ENCODE measurements at places on chromosomes 16 and 17.
A peak's percentile ranks its signal among the peaks of the same experiment; 100 is the strongest.

GRCh38 chr16:1019231-1020090 is 37.9 kb downstream of the SOX8 start:
- peak; percentile 82 for DNase-seq

DNA sequence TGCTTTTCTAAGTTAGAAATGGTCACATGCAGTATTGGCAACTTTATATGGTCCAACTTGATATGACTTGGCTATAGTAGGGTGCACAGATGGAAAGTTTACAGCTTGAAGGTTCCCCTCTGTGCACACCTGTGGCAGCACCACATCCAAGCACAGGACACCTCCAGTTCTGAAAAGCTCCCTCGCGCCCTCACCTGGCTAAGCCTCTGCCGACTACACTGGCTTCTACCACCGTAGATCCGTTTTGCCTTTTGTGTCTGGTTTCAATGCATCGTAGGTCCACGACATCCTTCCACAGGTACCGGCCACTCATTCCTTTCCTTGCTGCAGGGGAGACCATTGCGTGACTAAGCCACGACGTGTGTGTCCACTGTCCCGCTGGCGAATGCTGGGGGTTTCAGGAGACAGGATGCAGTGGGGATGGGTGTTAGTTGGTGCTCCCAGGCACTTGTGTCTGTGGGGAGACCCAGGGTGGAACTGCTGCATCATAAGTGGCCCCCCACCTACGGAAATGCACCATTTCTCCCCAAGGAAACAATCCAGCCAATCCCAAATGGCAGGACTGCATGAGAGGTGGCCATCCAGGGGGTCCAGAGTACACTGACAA is 4.9 kb upstream of the RASD1 start:
- peak; percentile 17 for DNase-seq

- DNase-seq: no peak
These were observed 218.8 kb downstream of the SNX29 start for GRCh38 chr16:12195296-12195695.

GRCh38 chr17:7640783-7641182 is 9.9 kb upstream of the ATP1B2 start:
- no peak for DNase-seq

GRCh38 chr16:81604960-81605383 is 160.4 kb downstream of the CMIP start:
- DNase-seq: no peak

- no peak for DNase-seq
These were observed 4.7 kb upstream of the ZNHIT3 start for GRCh38 chr17:36481829-36482228.

DNA sequence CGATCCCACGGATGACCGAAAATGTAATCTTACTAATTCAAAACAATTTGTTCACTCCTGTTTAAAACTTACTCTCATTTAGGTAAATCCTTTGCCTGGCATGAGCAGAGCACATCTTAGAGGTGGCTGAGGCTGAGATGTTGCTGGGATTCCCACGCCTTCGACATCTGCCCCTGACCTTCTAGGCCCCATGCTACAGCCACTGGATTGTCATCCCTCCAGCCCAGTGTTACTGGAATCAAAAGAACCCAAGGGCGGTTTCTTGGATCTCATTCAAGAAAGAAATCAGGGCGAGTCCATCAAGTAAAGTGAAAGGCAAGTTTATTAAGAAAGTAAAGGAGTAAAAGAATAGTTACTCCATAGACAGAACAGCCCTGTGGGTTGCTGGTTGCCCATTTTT is 64.5 kb upstream of the SHISA6 start:
- DNase-seq: no peak

DNA sequence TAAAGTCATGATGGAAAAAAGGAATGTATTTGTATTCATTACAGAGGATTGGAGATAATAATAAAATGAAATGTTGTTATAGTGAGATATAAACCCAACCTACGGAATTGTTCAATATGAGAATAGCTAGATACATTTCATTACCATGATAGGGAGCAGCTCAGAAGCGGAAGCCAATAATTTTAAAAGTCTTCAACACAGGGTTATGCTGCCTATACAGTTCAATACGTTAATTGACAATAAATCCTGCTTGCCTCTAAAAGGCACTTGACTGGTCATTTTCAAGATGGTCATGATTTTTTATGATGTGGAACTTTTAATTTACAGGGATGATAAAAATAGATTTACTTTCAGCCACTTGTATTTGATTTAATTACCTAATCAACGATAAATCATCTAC is 506.8 kb downstream of the TMEM114 start:
- DNase-seq: no peak

- no peak for DNase-seq
These were observed 1.3 kb upstream of the CENPV start for GRCh38 chr17:16354585-16354984.

DNA sequence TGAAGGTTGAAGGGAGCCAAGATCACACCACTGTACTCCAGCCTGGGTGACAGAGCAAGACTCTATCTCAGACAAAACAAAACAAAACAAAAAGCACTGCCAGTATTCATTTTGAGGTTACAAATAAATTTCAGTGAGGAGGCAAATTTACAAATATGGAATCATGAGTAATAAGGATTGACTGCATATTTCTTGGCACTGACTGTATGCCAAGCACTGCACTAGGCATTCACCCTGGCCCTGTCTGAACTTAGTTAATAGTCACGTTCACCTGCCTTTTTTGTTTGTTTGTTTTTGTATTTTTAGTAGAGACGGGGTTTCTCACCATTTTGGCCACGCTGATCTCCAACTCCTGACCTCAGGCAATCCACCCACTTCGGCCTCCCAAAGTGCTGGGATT is 5.1 kb downstream of the LDAF1 start:
- DNase-seq: no peak

- no peak for DNase-seq
These were observed 11.6 kb downstream of the SLC25A10 start for GRCh38 chr17:81723651-81724209.

DNA sequence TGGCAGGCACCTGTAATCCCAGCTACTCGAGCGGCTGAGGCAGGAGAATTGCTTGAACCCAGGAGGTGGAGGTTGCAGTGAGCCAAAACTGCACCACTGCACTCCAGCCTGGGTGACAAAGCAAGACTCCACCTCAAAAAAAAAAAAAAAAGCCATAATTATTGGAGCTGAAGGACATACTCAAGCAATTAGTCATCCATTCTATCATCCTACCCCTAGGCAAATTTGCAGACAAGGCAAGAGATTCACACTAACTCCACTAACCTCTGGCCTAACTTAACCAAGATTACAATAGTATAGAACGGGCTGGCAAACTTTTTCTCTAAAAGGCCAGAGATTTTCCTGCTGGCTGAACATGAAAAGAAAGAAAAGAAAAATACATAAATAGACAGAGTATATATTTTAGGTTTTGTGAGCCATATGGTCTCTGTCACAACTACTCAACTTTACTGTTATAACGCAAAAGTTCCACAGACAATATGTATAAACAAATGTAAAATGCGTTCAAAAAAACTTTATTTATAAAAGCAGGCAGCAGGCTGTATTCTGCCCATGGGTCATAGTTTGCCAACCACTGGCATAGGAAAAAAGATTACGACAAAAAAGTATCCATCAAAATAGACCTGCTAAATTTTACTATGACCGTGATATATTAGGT is 29.7 kb downstream of the BRIP1 start:
- no peak for DNase-seq

GRCh38 chr17:55576996-55577586 is 65.8 kb upstream of the SMIM36 start:
- peak; percentile 79 for DNase-seq

GRCh38 chr17:63196772-63197335 is 230.8 kb downstream of the TANC2 start:
- no peak for DNase-seq

DNA sequence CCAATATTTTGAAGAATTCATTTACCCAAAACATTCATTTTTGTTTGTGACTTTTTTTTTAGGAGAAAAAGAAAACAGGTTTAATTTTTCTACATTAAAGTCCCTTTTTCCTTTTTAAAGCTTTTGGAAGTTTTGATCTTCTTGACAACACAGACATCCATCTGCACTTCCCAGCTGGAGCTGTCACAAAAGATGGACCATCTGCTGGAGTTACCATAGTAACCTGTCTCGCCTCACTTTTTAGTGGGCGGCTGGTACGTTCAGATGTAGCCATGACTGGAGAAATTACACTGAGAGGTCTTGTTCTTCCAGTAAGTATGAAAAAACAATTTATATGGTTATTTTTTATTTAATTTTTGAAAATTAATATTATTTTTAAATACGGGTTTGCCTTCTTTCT is 37.2 kb downstream of the SIAH1 start:
- DNase-seq: no peak

GRCh38 chr16:66976746-66977145 is 11.6 kb upstream of the CES4A start:
- no peak for DNase-seq

GRCh38 chr17:20562587-20562986 is 16.9 kb upstream of the CDRT15L2 start:
- DNase-seq: no peak

DNA sequence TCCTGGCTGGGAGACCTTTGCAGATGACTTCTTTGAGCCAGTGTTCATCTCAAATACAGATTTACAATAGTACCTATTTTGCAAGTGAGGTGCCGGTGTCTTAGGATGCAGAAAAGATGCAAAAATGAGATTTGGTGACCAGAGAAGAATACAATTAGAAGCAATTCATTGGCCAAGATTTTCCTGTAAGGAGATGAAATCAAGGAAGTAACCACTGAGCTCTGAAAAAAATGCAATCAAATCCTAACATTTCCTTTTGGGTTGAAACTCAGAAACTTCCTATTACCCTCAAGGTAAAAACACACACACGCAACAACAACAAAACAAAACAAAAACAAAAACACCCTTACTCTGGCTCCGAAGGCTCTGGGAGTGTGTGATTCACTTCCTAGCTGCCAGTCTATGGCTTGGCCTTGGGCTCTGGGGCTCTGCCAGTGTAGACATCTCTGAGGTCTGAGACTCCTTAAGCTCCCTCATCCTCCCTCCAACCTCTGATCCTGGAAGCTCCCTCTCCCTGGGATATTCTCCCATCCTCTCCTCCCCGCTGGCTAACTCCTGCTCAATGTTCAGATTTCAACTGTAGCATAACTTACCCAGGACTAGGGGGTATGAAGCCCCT is 16.8 kb upstream of the MT4 start:
- no peak for DNase-seq

GRCh38 chr17:34151102-34151501 is 104.0 kb upstream of the CCL2 start:
- no peak for DNase-seq

DNA sequence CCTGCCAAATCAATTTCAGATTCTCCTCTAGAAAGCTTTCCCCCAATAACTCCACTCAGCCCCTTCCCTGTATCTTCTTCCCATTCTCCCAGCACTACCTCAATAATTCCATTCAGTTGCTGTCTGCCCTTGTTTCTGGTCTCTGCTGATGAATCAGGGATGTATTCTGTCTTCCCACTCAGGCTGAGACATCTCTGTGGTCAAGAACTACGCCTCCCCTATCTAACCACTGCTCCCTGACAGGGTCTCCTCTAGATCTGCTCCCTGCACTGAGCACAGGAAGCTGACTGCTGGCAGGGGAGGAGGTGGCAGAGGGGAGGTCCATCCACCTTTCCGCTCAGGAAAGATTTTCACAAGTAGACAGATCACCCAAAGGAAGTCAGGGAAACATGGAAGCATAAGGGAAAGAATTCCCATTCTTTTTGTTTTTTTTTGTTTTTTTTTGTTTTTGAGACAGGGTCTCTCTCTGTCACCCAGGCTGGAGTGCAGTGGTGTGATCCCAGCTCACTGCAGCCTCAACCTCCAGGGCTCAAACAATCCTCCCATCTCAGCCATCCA is 16.9 kb upstream of the SP2 start:
- DNase-seq: no peak

DNA sequence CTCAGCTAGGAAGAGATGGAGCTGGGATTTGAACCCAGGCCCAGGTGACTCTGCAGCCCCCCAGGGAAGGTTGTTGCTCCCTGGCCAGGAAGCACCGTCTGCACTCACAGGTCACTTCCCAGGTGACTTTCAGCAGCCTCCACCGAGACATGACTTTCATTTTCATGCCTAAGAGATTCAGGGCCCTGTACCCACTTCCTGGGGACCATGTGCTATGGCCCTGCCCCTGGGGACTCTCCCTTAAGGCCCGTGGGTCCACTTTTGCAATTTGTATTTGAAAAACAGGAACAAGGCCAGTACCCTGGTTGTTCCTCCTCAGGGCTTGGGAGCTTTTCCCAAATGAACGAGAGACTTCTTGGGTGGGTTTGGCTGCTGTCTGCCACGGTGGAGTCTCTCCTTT is 191.0 kb downstream of the IRF8 start:
- no peak for DNase-seq

DNA sequence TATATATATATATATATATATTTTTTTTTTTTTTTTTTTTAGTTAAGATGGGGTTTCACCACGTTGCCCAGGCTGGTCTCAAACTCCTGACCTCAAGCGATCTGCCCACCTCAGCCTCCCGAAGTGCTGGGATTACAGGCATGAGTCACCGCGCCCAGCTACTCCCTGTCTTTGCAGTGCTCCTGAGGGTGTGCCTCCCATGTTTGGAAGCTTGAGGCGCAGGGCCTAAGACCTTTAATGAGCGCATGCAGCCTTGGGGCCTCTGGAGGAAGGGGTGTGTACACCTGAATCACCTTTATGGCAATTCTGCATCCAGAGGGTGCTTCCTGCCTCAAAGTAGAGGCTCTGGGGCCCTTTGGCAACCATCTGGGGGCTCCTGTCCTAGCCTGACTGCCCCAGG is 219.4 kb upstream of the CIBAR2 start:
- DNase-seq: no peak

DNA sequence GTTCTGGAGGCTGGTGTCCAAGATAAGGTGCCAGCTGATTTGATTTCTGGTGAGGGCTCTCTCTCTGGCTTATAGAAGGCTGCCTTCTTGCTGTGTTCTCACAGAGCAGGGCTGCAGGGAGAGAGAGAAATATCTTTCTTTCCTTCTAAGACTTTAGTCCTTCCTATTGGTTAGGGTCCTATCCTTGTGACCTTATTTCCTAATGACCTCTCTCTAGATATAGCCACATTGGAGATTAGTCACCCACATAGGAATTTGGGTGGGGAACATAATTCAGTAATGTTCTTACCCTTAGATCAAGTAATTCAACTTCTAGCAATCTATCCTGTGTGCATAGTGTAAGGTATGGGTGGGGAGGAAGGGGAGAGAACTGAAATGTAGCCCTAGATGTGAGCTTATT is 18.0 kb upstream of the ABCA5 start:
- DNase-seq: no peak

Measured in femur (tissue), 1 donor.